Lower lobe of right lung (tissue), 2 donors: ENCODE measurements at places on chromosomes 12 and 14. TPM values are rescaled to one million over a fixed set of nuclear protein-coding genes. Genes with fewer than 3 reads are reported as not detected.

The ENDOU gene
- not detected for total RNA-seq

The TMEM119 gene
- 13.4 TPM for total RNA-seq

The TNS2 gene
- total RNA-seq = 186 TPM

The SALL2 gene
- 7.1 TPM for total RNA-seq

The RNASE7 gene
- total RNA-seq = not detected

GRCh38 chr14:32434880-32435279 lies 105.8 kb downstream of the AKAP6 start:
- no peak overlapping the region for H3K27ac ChIP-seq
- H3K36me3 ChIP-seq = no peaks in the 10 kb centered on the region
- no peaks in the 10 kb centered on the region for H3K4me1 ChIP-seq
- H3K4me3 ChIP-seq = no peak overlapping the region
- no peaks in the 10 kb centered on the region for H3K27me3 ChIP-seq

- H3K4me3 ChIP-seq = no peak overlapping the region
- peak; percentile 61 for DNase-seq
- H3K27ac ChIP-seq = peak overlapping the region; percentile 22
- no peaks in the 10 kb centered on the region for H3K36me3 ChIP-seq
- H3K4me1 ChIP-seq = peaks cover 11% of the 10 kb centered on the region
Measured at GRCh38 chr14:95290871-95291431, 28.8 kb downstream of the CLMN start.

GRCh38 chr12:108129017-108129812 lies at the start of gene WSCD2:
WSCD2 (plus strand) TSS chr12:108129288; CDS start chr12:108195833, 66,545 bp downstream.
- no peaks in the 10 kb centered on the region for H3K36me3 ChIP-seq
- H3K27me3 ChIP-seq = peaks cover 55% of the 10 kb centered on the region
- H3K4me3 ChIP-seq = peak within 1 kb of the TSS; percentile 41
- H3K4me1 ChIP-seq = peaks cover 11% of the 10 kb centered on the region
- H3K27ac ChIP-seq = no peak within 1 kb of the TSS
- DNase-seq = peak; percentile 52

GRCh38 chr14:33780035-33780434 lies 170.8 kb downstream of the EGLN3 start:
- no peaks in the 10 kb centered on the region for H3K36me3 ChIP-seq
- no peak for DNase-seq
- no peaks in the 10 kb centered on the region for H3K4me1 ChIP-seq
- no peak overlapping the region for H3K27ac ChIP-seq
- H3K4me3 ChIP-seq = no peak overlapping the region

DNA sequence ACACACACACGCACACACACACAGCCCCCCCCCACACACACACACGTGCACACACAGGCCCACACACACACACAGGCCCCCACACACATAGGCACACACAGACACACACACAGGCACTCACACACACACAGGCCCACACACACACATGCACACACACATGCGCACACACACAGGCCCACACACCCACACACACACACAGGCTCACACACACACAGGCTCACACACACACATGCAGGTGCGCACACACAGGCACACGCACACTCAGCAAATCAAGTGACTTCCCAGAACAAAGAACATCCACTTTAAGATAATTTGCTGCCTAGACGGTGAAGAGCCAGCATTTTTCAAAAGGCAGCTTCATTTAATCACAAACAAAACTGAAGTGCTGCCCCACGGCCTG lies 78.5 kb upstream of the FBRSL1 start:
- H3K27ac ChIP-seq = no peak overlapping the region
- H3K4me3 ChIP-seq = no peak overlapping the region
- no peak for DNase-seq
- peaks cover 36% of the 10 kb centered on the region for H3K27me3 ChIP-seq
- H3K36me3 ChIP-seq = no peaks in the 10 kb centered on the region

DNA sequence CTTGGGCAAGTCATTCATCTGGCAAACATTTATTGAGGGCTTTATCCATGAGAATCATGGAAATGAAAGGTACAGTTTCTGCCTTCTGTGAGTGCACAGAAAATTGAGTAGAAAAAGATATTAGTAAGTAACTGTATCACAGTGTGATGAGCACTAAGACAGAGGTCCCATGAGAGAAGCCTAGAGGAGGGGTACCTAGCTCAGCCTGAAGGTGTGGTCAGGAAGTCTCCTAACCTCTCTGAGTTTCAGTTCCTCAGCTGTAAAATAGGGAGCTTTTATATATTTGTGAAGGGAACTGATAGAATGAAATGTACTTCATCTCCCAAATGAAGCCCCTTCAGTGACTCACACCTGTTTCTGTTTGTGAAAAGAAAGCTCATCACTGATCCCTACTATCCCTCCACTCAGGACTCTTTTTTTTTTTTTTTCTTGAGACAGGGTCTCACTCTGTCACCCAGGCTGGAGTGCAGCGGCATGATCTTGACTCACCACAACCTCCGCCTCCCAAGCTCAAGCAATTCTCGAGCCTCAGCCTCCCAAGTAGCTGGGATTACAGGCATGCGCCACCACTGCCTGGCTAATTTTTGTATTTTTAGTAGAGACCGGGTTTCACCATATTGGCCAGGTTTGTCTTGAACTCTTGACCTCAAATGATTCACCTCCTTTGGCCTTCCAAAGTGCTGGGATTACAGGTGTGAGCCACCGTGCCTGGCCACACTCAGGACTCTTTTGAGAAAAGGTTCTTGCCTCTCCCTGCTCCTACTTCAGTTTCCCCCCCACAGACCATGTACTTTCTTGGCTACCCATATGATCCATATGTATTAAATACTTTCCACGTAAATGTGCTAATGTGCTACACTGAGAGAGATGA lies 93.7 kb upstream of the FUT8 start:
- peaks cover 5% of the 10 kb centered on the region for H3K4me1 ChIP-seq
- H3K27ac ChIP-seq = no peak overlapping the region
- H3K36me3 ChIP-seq = no peaks in the 10 kb centered on the region
- no peaks in the 10 kb centered on the region for H3K27me3 ChIP-seq

GRCh38 chr14:101878822-101879528 lies 85.4 kb upstream of the DYNC1H1 start:
- peaks cover 34% of the 10 kb centered on the region for H3K4me1 ChIP-seq
- peaks cover 41% of the 10 kb centered on the region for H3K36me3 ChIP-seq
- H3K27ac ChIP-seq = peak overlapping the region; percentile 31
- H3K27me3 ChIP-seq = no peaks in the 10 kb centered on the region

DNA sequence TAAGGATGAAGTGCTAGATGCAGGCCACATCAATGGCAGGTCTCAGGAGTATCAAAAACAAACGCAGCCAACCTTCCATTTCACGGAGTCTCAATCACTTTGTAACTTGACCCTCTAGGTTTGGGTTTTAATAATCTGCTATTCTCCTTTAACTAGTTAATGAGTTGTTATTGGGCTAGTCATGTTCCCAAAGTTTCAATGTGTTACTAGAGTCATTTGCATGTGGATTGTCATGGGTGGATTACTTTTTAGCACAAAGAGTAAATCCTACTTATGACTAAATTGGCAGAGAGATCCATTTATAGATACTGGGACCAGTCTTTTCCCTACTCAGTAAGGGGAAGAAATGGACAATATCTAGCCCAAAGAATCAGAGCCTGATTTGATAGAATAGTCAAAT lies 151.0 kb downstream of the BCAT1 start:
- no peaks in the 10 kb centered on the region for H3K27me3 ChIP-seq
- no peak overlapping the region for H3K4me3 ChIP-seq
- no peak overlapping the region for H3K27ac ChIP-seq
- no peaks in the 10 kb centered on the region for H3K36me3 ChIP-seq

DNA sequence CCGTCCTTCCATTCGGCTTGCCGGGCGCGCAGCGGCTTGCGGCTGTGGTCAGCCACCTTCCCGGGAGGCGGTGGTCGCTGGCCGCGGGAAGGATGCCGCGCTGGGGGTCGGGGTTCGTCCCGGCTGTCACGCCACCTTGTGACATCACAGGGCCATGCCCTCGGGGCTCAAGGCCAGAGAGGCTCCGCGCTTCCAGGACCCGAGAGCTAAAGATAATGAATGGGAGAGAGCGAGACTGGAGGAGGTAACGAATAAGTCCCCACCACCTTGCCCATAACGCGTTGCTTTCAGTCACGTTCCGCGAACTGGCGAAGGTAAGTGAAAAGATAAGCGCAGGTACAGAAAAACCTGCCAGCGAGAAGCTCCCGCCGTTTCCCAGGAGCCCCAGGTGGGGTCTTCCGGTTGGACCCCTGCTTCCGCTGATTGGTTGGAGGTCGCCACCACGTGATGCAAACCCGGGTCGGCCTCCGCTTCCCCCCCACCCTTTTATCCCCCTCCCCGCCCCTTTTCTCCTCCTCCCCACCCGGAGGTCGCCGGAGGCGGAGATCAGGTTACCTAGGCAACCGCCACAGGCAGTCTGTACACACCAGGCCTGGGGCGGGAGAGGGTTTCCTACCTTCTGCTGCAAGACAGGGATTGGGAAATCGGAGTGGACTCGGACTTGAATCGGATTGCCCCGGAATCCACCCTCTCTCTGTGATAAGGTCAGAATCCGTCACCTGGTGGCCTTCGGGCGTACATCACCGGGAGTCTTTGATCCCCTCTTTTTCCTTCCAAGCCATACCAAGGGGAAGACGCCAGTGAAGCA lies at the start of gene LRRC9:
TSS of gene LRRC9 (plus strand) at position 575 of the 808 bp plus-strand sequence.
- peaks cover 15% of the 10 kb centered on the region for H3K4me1 ChIP-seq
- no peaks in the 10 kb centered on the region for H3K36me3 ChIP-seq
- no peak within 1 kb of the TSS for H3K27ac ChIP-seq
- peak within 1 kb of the TSS; percentile 47 for H3K4me3 ChIP-seq
- peaks cover 20% of the 10 kb centered on the region for H3K27me3 ChIP-seq

- H3K27ac ChIP-seq = no peak overlapping the region
- no peak overlapping the region for H3K4me3 ChIP-seq
Measured at GRCh38 chr14:78335531-78335930, 165.4 kb downstream of the NRXN3 start.

DNA sequence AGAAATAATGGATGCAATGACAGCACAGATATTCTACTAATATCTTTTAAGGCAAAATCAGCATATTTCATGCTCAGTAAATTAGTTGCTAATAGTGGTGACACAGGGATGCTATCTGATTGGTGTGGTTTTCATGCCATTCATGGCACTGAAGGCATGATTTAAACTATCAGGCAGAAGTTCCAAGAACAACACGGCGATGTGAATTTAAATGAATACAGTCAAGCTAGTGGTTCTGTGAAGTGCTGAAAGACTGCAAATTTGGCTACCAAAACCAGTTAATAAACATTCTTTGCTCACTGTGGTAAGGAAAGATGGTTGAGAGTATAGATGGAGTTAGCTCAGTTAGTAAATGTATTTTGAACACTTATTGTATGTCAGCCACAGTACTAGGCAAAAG lies 272.0 kb upstream of the DIO2 start:
- no peaks in the 10 kb centered on the region for H3K27me3 ChIP-seq
- H3K4me3 ChIP-seq = no peak overlapping the region
- H3K4me1 ChIP-seq = no peaks in the 10 kb centered on the region
- no peak overlapping the region for H3K27ac ChIP-seq

- no peak overlapping the region for H3K4me3 ChIP-seq
- DNase-seq = no peak
- no peaks in the 10 kb centered on the region for H3K27me3 ChIP-seq
- no peaks in the 10 kb centered on the region for H3K36me3 ChIP-seq
- H3K27ac ChIP-seq = no peak overlapping the region
Measured at GRCh38 chr12:18798535-18799361, 60.8 kb downstream of the CAPZA3 start.

DNA sequence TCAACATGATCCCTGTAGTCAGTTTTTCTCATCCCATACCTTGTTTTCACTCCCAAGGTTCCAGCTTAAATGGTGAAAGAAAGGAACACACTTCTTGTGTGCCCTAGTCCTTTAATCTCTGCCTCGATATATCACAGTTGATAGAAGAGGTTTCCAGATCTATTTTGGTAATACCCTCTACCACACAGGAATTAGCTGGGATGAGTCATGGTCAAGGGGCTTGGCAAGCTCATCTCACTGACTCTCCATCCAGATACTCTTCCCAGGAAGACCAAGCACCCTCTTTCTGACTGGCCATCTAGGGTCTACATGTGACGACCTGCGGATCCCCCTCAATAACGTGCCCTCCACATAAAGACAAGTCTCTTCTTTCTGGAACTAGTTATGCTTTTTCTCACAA lies 277.9 kb downstream of the ITPR2 start:
- H3K36me3 ChIP-seq = peaks cover 17% of the 10 kb centered on the region
- H3K4me1 ChIP-seq = no peaks in the 10 kb centered on the region
- H3K27ac ChIP-seq = no peak overlapping the region
- no peak overlapping the region for H3K4me3 ChIP-seq
- no peak for DNase-seq

- H3K4me3 ChIP-seq = no peak overlapping the region
- no peaks in the 10 kb centered on the region for H3K27me3 ChIP-seq
- no peaks in the 10 kb centered on the region for H3K36me3 ChIP-seq
- no peak for DNase-seq
Measured at GRCh38 chr14:55194656-55195355, 3.4 kb upstream of the DLGAP5 start.

DNA sequence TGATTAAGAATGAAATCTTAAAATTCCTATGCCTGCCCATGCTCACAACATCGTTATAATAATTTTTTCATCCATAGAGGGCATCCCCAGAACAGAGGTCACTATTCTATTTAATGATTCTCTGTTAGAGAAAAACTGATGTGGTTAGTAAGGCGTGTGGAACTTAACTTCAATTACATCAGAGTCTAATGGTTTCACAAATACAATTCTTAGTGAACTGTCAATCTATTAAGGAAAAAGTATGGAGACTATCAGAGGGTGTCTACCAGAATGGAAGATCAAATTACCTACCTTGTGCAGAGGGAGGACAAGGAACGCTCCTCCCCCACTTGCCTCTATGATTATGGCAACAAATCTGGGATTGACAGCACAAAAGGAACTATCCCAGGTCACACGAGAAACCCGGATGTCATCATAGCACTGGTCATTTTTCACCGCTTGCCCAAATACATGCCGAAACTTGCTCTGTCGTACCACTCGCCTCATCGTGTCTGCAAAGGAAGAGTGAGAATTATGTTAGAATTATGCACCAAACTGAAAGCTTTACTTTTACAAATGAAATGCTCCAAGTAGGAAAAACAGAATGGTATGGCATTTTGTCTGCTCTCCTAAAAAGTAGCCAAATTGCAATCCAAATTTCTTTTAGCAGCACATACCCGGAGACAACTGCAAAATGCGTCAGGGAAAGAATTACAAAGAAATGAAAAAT lies 30.3 kb downstream of the CORO1C start:
- H3K36me3 ChIP-seq = peaks cover 27% of the 10 kb centered on the region
- H3K4me3 ChIP-seq = peak overlapping the region; percentile 1
- peak overlapping the region; percentile 61 for H3K27ac ChIP-seq
- peaks cover 55% of the 10 kb centered on the region for H3K4me1 ChIP-seq
- DNase-seq = no peak

DNA sequence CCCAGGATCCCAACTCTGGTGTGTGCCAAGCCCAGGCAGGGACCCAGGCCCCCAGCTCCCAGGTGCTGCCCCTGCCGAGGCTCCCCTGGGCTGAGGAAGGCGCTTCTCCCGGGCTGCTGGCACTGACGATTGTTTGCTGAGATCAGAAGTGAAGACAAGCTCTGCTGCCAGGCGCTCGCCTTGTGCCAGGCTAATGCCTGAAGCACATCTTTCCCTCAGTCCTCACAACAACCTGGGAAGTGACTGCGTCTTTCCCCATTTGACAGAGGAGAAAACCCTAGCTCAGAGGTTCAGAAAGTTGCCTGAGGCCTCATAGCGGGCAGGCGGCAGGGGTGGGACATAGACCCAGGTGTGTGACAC lies 36.8 kb downstream of the ANKRD9 start:
- no peak for DNase-seq
- H3K36me3 ChIP-seq = peaks cover 7% of the 10 kb centered on the region
- H3K27me3 ChIP-seq = no peaks in the 10 kb centered on the region
- H3K4me3 ChIP-seq = no peak overlapping the region

GRCh38 chr12:66726556-66726955 lies 47.7 kb upstream of the GRIP1 start:
- no peak overlapping the region for H3K4me3 ChIP-seq
- no peaks in the 10 kb centered on the region for H3K4me1 ChIP-seq
- no peak for DNase-seq
- no peaks in the 10 kb centered on the region for H3K27me3 ChIP-seq
- no peak overlapping the region for H3K27ac ChIP-seq
